ENCODE measurements at places on chromosomes 6 and 20. TPM values are rescaled to one million over a fixed set of nuclear protein-coding genes. Genes with fewer than 3 reads are reported as not detected.
A peak's percentile ranks its signal among the peaks of the same experiment; 100 is the strongest.

Gene LAMA2
- 0.91 TPM for total RNA-seq

- DNase-seq = no peak
Observed at GRCh38 chr20:50347284-50348063, 156.8 kb downstream of the CEBPB start.

DNA sequence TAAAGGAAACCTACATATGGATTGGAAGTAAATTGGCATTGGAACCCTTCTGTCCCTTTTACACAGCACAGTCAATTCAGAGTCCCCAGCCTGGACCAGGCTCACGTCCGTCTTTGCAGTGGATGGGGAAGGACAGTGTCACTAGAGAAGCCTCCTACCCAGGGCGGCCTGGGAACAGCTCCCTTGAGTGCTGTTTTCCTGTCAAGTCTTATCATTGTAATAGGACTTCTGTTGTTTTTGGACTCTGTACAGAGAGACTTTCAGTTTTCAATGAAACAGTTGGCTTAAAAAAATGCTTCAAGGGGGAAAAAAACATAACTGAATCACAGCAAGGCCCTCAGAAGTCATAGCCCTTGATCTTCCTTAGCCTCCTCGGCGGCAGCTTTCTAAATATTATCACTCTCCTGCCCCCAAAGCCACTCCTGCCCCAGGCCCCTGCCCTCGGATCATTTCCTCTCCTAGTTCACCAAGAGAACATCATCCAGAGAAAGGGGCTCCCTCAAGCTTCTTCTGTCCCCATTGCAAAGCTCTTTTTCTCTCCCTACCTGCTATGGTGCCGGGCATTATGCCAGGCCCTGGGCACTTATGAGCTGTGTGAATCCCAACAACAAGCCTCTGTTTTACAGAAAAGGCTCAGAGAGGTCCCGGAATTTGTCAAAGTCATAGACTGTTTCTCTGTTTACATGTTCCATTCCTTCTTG is 37.8 kb upstream of the CNKSR3 start:
- DNase-seq = no peak

- no peak for DNase-seq
Observed at GRCh38 chr20:8490076-8490830, 358.2 kb downstream of the PLCB1 start.

DNA sequence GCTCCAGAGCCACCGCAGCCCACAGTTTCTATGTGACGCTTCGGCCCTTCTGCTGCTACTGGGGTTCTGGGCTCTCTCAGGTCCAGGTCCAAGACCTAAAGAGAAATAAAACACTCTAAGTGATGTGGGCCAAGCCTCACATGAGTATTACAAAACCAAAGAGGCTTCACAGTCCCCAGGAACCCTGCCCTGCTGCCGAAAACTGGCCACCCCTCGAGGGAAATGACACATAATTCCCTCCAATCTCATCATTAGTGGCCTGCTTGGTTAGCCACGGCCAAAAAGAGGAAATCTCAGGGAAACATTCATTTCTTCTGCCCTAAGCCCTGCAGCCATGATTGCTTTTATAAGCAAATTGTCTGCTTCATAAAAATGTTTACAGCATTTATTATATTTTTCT is 32.5 kb downstream of the DLL1 start:
- no peak for DNase-seq

- DNase-seq = peak; percentile 65
Observed at GRCh38 chr20:34515484-34516246, 557 bp upstream of the DYNLRB1 start.

Gene FOXF2
- not detected for total RNA-seq

DNA sequence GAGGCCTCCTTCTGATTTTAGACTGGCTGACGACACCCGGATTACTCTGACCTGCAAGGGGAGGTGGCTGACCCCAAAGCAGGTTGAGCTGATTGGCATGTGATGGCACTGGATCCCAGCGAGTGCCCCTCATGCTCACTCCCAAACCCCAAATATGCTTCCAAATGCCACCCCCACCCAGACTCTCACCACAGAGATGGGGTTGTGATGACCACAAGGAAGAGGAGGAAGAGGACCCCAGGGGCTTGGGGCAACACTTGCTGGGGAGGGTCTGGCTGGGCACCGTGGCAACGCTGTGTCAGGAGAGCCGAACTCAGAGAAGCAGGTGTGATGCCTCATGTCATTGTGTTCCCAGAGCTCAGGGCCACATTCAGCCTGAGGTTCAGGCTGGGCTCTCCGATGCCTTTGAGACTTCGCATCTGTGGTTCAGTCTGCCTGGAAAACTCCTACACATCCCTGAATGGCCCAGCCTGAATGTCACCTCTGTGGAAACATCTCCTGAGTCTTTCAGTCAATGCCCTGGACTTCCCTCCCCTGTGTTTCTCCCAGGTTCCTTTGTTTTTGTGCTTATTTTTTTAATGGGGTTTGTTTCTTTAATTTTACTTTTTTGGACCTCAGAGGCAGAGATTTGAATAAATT is 169.1 kb upstream of the PMEPA1 start:
- no peak for DNase-seq

Gene LGSN
- 0.53 TPM for total RNA-seq

GRCh38 chr20:22560817-22561216 is 23.6 kb downstream of the FOXA2 start:
- no peak for DNase-seq

DNA sequence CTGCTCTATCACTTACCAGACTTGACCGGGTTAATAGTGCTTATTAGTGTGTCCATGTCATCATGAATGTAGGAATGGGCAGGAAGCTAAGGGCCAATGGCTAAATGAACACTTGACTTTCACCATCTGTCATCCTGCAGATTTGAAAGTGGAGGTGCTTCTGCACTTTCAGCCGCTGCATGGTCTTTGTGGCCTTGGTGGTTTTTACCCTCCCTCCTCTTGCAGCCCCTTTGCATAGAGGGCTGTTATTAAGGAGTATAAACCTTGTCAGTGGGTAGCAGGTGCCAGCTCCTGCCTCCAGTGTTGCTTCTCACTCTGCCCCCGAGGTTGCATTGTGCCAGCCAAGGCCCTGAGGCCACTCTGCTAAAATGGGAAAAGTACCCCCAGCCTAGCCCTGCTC is 122.2 kb upstream of the TNFAIP3 start:
- no peak for DNase-seq

- no peak for DNase-seq
Observed at GRCh38 chr6:167161851-167162467, 4.2 kb upstream of the GPR31 start.

Gene IL17F
- total RNA-seq = not detected

DNA sequence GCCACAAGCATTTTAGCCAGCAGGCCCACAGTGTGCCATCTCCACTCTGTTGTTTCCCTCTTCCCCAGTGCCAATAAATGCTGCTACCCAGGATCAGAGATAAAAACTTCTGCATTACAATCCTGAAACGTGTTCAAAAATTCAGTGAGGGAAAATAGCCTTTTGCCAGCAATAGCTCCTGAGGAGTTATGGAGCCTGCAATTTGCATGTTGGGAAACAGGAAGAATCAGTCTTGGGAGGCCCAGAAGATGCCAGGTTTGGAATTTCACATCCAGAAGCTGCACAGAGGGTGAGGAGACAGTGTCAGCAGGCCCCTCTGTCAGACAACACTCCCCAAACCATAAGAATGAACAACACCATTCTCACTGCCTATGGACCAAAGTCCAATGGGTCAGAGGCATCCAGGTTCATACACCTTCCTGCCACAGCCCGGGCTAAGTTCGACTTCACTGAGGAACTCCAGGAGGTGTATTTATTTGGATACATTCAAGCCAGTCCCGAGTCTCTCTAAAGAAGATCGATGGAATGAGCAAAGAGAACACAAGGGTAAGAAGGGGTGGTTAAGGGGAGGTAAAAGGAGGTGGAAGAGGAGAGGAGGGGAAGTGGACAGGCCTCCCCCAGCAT is 20.8 kb downstream of the RRBP1 start:
- peak; percentile 83 for DNase-seq

DNA sequence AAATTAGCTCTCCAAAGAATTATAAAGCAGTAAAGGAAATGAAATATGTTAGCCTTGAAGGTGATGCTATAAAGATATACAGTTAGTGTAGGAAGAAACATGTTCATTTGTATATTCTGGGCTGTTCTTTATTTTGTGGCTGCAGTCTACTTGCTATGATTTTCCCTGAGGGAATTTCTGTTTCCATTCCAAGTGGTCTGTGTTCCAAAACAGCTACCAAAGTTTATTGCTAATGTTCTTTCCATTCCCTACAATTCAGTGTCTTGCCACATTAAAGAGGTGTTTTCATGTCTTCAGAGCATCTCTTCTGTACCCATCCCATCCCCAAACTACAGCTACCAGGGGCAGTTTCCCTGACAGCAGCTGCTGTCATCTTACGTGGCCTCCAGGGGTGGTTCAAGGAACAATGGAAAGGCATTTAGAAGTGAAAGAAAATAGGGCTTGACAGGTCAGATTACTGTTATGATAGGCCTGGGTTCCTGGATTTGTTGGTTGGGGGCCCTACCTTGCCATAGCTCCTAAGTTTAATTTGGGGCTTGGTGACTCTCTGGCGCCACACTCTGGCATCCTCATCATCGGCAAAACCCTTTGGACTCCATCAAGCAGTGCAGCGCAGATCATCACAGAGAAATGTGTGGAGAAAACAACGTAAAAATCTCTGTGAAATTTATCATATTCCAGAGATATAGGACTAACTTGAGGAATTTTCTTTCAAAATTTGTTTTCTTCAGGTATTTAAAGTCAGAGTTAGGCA is 33.8 kb upstream of the AIG1 start:
- DNase-seq = peak; percentile 38

DNA sequence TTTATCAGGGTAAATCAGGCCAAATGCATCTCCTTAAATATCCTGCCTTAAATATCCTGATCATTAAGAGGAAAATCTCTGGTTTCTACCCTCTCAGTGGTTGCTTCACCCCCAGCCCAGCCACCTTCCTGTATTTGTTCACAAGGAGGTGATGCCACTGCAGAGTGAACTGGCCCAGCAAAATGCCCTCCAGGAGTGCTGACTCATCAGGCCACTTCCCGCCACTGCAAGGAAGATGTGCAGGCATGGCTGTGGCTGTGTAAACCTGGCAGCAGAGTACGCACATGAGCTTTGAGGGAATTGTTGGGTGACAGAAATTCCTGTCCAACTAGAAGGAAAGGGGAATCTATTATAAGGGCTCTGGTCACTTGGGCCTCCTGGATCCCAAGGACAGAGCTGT is 13.8 kb downstream of the NQO2 start:
- DNase-seq = no peak

DNA sequence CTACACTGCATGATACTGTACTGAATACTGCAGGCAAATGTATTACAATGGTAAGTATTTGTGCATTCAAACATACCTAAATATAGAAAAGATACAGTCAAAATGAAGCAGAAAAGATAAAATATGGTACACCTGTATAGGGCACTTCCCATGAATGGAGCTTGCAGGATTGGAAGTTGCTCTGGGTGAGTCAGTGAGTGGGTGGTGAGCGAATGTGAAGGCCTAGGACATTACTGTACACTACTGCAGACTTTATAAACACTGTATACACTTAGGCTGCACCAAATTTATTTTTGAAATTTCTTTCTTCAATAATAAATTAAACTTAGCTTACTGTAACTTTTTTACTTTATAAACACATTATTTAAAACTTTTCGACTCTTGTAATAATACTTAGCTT is 213.1 kb downstream of the ATXN1 start:
- DNase-seq = no peak

- DNase-seq = peak; percentile 98
Observed at GRCh38 chr20:23270382-23270911, 80.1 kb upstream of the NXT1 start.

Measured in HepG2 (cell line).